GM23248 (cell line): ENCODE measurements at places on chromosomes 2 and 18.
A peak's percentile ranks its signal among the peaks of the same experiment; 100 is the strongest.

DNA sequence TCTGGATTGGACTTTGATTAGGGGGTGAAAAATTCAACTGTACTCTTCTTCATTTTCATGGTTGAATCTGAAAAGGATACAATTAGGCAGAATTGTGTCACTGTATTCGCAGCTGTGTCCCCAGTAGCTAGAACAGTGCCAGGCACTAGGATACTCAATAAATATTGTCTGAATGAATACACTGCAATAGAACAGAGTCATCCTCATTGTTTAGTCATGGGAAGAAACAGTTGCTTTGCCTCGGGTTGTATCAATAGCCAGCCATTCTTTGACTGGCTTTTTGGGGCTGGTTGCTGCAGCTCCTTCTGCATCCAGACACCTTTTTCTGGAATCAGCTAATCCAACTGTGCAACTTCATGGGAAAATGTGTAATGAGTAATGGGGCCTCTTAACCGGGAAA lies 18.1 kb upstream of the DYNC1I2 start:
- no peaks in the 10 kb centered on the region for H3K36me3 ChIP-seq
- no peak overlapping the region for H3K4me3 ChIP-seq
- H3K27me3 ChIP-seq: 0 out of 2 replicates have a peak, but pooled peaks cover 14% of the 10 kb centered on the region
- no peak overlapping the region for H3K27ac ChIP-seq

GRCh38 chr2:100142393-100142792 lies at the start of gene AFF3:
Gene AFF3, minus strand, starts transcription at chr2:100142590. Its CDS starts 38,136 bp downstream, at chr2:100104454.
- DNase-seq: no peak
- H3K4me3 ChIP-seq: no peak within 1 kb of the TSS
- no peaks in the 10 kb centered on the region for H3K4me1 ChIP-seq
- H3K27me3 ChIP-seq: peaks cover 6% of the 10 kb centered on the region; the same call in 1 of the 2 replicates
- H3K36me3 ChIP-seq: no peaks in the 10 kb centered on the region

DNA sequence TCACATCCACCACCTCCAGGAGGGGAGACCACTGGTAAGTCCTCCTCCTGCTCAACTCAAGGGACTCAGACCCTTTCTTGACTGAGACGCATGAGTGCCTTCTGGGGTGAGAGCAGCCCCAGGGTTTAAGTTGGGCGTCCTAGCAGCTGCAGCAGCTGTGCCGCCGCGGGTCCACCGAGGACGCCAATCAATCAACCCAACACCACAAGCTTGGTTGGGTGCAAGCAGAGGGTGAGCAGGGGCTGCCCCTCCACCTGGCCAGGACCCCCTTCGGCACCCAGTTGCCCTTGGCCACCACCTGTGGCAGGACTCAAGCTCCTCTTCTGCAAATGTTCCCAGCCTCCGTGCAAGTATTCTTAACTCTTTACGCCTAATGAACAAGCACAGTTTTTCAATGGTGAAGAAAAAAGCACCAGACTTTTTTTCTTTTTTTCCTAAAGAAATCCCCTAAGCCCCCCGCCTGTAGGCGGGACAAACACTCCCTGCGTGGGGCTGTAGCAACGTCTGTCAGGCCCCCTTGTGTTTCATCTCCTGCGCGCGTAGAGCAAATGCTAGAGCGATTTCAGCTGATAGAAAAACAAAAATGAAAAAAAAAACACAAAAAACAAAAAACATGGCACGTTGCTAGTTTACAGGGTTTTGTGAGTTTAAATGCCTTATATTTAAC lies 197.1 kb downstream of the LOXHD1 start:
- H3K4me3 ChIP-seq: no peak overlapping the region
- H3K4me1 ChIP-seq: no peaks in the 10 kb centered on the region
- DNase-seq: no peak
- no peaks in the 10 kb centered on the region for H3K36me3 ChIP-seq

- no peaks in the 10 kb centered on the region for H3K4me1 ChIP-seq
- peaks cover 4% of the 10 kb centered on the region; the same call in 1 of the 2 replicates for H3K27me3 ChIP-seq
- no peak overlapping the region for H3K27ac ChIP-seq
- H3K4me3 ChIP-seq: no peak overlapping the region
- H3K36me3 ChIP-seq: no peaks in the 10 kb centered on the region
Measured at GRCh38 chr2:215060861-215061536, 77.4 kb downstream of the ABCA12 start.

DNA sequence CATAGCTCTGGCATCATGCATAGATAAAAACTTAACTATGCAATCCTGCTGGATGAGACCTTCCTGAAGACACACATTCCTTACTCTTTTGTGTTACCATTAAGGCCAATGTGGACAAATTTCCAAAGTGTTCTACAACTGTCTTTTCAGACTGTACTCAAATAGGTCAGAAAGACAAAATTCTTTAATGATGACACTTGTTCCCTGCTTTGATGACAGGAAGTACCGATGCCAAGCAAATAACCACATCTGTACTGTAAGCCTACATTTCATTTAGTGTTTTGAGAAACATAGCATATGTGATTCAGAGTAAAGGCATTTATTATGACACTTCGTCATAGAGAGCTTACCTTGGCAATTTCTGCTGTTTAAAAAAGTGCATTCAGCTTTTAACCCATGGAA lies 55.0 kb downstream of the PMAIP1 start:
- peak; percentile 52 for DNase-seq
- H3K4me3 ChIP-seq: no peak overlapping the region
- peak overlapping the region; percentile 9; the same call in 1 of the 2 replicates for H3K27ac ChIP-seq
- no peaks in the 10 kb centered on the region for H3K27me3 ChIP-seq
- H3K4me1 ChIP-seq: peaks cover 37% of the 10 kb centered on the region

DNA sequence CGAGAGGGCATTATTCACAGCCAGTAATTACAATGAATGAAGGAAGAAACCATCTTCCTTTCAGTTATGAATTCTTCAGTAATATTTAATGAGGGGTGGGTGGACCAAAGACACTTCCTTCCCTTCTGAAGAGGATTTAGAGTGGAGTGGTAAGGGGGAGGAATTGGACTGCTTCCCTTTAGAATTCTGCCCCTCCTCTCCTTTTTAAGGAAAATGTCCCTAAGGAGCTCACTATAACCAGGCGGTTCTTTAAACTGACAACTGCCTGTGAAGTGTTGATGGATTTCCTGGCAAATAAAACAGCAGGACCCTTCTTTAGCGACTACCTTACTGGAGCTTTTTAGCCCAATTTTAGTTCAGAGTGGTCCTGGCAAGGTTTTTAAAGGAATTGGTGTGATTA lies 86.4 kb downstream of the LIMS1 start:
- no peak for DNase-seq
- H3K4me1 ChIP-seq: peaks cover 20% of the 10 kb centered on the region
- no peak overlapping the region for H3K27ac ChIP-seq
- no peak overlapping the region for H3K4me3 ChIP-seq

DNA sequence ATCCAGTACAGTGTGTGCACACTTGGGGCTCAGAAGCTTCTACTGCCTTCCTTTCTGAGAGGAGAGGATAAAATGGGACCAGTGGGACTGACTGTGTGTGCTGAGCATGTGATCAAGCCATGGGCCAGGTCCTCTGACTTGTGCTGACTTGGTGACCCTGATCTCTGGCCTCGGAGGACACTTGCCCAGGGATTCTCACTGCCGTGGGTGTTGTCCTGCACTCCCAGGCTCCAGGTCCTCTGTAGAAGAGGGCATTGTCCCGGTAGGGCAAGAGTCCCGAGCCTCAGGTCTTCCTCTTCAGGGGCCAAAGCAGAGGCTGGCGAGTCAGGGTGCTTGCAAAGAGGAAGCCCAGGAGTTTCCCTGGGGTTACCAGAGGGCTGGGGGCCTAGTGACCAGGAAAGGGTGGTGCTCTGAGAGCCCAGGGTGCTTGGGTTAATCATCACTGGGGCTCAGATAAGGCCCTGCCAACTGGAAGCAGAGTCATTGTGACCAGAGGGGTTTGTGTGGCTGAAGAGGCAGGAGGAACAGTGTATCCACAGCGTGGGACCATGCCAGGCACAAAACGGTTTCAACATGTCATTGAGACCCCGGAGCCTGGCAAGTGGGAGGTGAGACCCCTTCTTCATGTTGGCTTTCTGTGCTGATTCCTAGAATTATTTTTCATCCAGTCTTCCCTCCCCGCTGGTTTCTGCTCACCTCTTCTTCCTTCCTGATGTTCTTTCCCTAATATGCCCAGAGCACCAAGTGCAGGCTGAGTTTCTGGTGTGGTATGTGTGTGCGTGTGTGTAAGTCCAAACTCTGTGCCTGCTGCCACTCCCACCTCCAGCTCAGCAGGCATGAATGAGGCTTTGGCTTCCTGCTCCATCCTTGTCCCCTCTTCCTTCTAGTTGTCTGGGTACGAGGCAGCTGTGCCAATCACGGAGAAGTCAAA lies at the start of gene GCKR:
Gene GCKR (plus strand): TSS at position 483 of the 931 bp plus-strand sequence. CDS start 66 bp downstream, at position 549.
- peaks cover 13% of the 10 kb centered on the region for H3K4me1 ChIP-seq
- H3K27ac ChIP-seq: peak within 1 kb of the TSS; percentile 22; the same call in 1 of the 2 replicates
- peak within 1 kb of the TSS; percentile 75; the same call in 1 of the 2 replicates for H3K4me3 ChIP-seq
- peak; percentile 77 for DNase-seq

- no peaks in the 10 kb centered on the region for H3K27me3 ChIP-seq
- H3K36me3 ChIP-seq: no peaks in the 10 kb centered on the region
- no peak for DNase-seq
- no peak overlapping the region for H3K4me3 ChIP-seq
- no peak overlapping the region for H3K27ac ChIP-seq
Measured at GRCh38 chr2:63818271-63818670, 23.4 kb upstream of the UGP2 start.

DNA sequence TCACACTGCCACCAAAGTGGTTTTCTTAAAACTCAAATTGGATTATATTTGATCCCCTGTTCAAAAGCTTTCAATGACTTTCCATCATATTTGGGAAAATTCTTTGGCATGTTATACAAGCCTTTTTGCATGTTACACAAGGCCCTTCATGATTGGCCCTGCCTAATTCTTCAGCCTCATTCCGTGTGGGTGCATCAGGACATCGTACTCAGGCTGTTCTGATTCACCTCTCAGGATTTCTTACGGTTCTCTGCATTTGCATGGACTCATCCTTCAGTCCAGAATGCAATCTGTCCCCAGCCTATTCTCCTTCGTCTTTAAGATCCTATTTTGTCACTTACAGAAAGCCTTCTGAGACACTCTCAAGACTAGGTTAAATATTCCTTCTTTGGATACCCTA lies 107.8 kb downstream of the LYPD1 start:
- no peaks in the 10 kb centered on the region for H3K4me1 ChIP-seq
- no peak overlapping the region for H3K4me3 ChIP-seq
- H3K27me3 ChIP-seq: no peaks in the 10 kb centered on the region
- no peaks in the 10 kb centered on the region for H3K36me3 ChIP-seq
- no peak overlapping the region for H3K27ac ChIP-seq

DNA sequence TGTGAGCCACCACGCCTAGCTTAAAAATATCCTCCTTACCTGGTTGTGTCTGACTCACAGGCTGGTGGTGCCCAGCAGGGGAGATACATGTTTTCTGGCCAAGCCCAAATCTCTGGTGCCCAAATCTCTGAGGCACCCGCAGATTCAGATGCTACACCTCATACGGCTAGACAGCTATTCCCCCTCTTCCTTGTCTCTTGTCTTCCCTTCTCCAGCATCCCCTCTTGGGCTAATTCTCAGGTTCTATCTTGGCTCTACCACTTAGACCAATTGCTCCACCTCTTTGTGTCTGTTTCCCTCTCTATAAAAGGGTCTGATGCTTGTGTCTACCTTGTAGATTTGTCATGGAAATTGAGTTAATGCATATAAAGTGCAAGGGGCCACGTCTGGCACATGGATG lies 13.4 kb downstream of the LAMA3 start:
- H3K27me3 ChIP-seq: no peaks in the 10 kb centered on the region
- H3K4me1 ChIP-seq: no peaks in the 10 kb centered on the region
- DNase-seq: no peak

DNA sequence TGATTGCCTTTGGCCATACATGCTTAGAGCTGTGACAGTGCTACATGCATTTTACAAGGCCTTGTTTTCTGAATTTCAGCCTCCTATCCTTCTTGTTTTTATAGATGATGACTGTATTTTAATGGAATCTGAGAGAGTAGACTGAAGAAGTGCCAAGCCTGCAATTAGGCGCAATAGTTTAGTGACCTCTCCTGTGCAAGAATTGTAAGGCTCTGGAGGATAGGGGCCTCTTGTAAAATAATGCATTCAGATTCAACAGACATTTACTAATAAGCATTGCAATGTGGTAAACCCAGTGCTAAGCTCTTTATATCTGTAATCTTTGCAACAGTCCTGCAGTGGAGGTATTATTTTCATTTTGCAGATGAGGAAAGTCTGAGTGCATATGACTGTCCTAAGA lies 105.5 kb downstream of the TDRD15 start:
- no peaks in the 10 kb centered on the region for H3K27me3 ChIP-seq
- DNase-seq: no peak
- no peak overlapping the region for H3K4me3 ChIP-seq
- no peak overlapping the region for H3K27ac ChIP-seq
- no peaks in the 10 kb centered on the region for H3K36me3 ChIP-seq

DNA sequence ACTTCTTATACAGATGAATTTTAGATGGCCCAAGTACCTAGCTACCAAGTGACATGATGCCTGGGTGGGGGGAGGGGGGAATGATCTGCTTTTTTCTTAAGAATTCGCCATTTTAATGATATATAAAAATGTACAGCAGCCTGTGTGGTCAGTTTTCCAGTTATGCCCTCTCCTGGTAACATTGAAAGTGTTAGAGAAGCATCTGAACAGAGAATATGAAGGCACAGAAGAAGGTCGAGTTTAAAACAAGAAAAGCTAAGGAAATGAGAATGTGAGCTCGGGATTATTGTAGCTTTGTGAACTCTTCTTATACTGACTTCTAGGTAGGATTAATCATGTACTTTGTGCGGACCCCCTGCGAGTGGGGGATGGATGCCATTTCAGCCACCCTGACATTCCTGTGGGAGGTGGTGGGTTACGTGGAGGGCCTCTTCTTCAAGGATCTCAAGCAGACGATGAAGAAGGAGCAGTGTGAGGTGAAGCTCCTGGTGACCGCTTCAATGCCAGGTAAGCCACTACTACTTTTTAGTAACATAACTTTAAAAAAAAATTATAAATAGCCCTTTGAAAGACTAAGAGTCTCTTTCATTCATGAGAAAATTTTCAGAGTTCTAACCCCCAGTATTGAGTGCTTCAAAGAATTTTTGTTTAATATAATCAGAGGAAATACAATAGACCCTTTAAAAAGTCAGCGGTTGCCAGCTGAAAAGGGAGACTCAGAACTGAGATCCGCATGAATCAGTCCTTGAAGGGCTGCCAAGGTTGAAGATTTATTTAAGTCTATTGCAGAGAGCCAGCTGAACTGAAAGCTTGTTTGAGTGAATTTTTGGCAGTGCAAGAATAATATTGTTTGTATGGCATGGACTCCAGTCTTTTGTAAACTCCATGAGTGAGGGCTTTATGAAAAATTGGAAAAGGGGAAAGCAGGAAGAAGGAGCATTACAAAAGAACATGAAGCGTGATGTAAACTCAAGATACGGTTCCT lies 68.6 kb upstream of the RPE start:
- H3K4me1 ChIP-seq: 0 out of 2 replicates have a peak, but pooled peaks cover 9% of the 10 kb centered on the region
- no peaks in the 10 kb centered on the region for H3K36me3 ChIP-seq
- DNase-seq: peak; percentile 85

DNA sequence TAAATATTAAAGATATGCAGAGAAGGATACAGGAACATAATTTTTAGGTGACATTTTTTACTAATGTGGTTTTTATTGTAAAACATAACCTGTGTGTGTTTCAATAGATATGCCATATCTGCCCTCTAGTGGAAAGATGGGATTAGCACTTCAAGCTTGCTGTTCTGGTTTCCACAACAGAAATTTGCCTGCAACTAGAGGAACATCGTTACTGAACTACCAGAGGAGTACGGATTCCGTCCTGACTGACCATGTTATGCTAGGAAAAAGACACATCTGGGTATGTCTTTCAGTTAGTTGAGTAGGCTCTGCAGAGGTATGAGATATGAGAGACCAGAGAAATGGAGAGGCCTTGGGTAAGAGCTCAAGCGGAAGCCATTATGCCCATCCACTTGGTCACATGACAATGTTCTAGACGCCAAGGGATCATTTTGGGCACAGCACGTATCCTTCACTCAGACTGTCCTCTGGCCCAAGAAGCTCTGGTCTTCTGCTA lies 104.9 kb downstream of the MBD2 start:
- no peaks in the 10 kb centered on the region for H3K4me1 ChIP-seq
- no peaks in the 10 kb centered on the region for H3K27me3 ChIP-seq
- 0 out of 2 replicates have a peak overlapping the region, but pooled peaks have one; percentile 20 for H3K4me3 ChIP-seq
- H3K36me3 ChIP-seq: no peaks in the 10 kb centered on the region
